GM12892 (cell line): ENCODE measurements at places on chromosomes 5 and 9.

GRCh38 chr5:83731638-83732037 is 11.0 kb upstream of the HAPLN1 start:
- no peak for DNase-seq

GRCh38 chr9:104950838-104951237 is 22.9 kb upstream of the ABCA1 start:
- no peak for DNase-seq

GRCh38 chr5:168724227-168724626 is 145.1 kb upstream of the PANK3 start:
- DNase-seq, result no peak

DNA sequence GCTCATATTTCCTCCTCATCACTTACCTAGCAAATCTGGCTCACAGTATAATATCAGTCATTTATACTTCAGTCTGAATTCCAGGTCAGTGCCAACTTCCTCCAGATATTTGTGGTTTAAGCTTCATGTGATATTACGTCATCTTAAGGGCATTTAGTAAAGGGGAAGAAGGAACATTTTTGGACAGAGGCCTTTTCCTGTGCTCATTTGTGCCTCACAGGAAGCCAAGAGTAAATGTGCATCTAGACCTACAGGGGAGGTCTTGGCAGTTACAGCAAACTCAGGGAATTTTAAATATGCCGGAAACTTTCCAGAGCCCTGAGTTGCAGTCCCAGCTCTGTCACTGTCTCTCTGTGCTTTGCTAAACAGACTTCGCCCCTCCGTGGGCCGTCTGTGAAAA is 12.3 kb upstream of the KCNIP1 start:
- DNase-seq, result no peak

- DNase-seq, result no peak
Measured at GRCh38 chr5:141084487-141084989, 9.9 kb upstream of the PCDHB2 start.

DNA sequence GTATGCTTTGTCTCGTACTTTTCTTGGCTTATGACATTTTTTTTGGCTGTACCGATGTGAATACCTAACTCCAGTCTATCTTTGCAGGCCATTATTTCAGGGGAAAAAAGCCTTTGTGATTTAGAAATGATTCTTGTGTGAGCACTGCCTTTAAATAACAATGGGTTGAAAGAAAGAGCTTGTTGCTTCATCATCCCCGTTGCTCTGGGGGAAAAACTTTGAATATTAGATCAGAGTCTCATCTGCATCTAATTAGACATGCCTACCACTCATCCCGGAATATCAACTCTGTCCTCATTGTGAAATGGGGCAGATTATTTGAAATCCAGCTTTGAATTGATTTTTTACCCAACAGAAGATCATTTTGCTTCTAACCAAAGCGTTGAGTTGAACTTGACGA is 13.5 kb downstream of the CXCL14 start:
- no peak for DNase-seq

- DNase-seq, result no peak
Measured at GRCh38 chr5:42015681-42016080, 90.6 kb downstream of the FBXO4 start.
